ENCODE measurements at places on chromosomes 3 and 15.

DNA sequence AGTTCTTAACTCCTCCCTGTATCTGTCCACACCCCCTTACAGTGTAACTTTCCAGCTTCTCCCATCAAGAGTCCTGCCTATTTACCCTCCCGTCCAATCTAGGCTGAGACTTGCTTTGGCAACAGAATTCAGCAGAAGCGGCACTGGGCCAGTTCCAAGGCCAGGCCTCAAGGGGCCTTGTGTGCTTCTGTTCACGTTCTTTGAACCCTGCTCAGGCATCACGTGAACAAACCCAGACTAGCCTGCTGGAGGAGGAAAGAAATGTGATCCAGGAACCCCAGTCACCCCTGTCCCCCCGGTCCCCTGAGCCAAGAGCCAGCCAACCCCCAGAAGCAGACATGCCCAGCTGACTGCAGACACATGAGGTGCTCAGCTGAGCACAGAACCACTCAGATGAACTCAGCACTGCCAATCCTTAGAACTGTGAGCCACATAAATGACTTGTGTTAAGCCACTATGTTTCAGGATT is 76.1 kb upstream of the DCLK3 start:
- DNase-seq = no peak

DNA sequence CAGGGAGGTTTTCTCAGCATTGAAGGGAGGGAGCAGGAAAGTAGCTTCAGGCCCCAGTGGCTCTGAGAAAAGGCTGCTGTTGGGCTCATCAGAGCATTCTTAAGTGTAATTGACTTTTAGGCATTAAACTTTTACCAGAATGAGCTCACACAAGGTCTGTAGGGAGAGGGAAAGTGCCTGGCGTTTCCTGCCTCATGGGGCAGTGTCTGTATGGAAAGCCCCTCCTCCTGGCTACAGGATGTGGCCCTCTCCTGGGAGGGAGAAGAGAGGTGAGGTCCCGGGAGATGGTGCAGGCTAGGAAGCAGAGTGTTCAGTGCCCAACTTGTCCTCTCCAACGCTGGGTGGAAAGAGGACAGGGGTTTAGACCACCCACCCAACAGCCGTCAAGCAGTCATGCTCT is 21.3 kb upstream of the SCN10A start:
- DNase-seq = no peak

- DNase-seq = no peak
These were observed 31.0 kb upstream of the FAM3D start for GRCh38 chr3:58697561-58697960.

DNA sequence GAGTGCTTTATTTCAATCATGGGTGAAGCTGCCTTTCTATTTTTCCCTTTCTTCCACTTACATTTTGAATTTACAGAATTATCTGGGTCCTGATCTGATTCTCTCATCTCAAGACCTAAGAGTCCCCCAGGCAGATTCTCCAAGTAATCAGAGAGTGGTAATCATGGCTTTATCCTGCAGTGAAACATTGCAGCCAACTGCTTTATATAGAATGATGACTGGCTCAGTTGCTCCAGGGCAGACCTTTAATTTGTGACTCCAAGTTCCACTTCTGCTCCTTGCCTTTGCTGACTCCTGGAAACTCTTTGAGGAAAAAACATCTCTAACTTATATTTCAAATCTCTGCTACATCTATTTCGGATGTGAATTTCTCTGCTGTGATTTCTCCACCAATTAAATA is 25.5 kb upstream of the NPTN start:
- DNase-seq = no peak

GRCh38 chr15:90437516-90437915 is 49.5 kb downstream of the IQGAP1 start:
- no peak for DNase-seq

- no peak for DNase-seq
These were observed 58.1 kb upstream of the MEF2A start for GRCh38 chr15:99507504-99508310.

- DNase-seq = no peak
These were observed 310.5 kb upstream of the THBS1 start for GRCh38 chr15:39270221-39270855.

DNA sequence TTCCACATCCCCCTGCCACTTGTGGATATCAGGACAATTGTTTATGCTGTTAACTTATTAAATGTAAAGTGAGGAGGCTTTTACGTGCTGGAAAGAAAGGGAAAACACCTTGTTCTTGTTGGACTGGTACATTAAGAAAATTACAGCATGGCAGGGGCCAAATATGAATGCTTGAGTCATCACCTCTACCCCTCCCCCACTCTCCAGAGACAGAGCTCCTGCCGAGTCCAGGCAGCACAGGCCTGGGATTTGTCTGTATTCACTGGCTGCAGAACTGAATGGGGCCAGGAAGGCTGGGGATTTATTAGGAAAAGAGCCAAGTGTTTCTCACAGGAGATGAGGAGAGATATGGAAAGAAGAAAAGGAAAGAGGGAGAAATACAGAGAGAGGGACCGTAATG is 308.9 kb downstream of the EPHB1 start:
- no peak for DNase-seq

- DNase-seq = no peak
These were observed 131.9 kb upstream of the STRIT1 start for GRCh38 chr3:155425396-155425795.

GRCh38 chr15:86028961-86029360 is 50.7 kb upstream of the AGBL1 start:
- no peak for DNase-seq

GRCh38 chr3:152255290-152255689 is 13.4 kb upstream of the MBNL1 start:
- no peak for DNase-seq

DNA sequence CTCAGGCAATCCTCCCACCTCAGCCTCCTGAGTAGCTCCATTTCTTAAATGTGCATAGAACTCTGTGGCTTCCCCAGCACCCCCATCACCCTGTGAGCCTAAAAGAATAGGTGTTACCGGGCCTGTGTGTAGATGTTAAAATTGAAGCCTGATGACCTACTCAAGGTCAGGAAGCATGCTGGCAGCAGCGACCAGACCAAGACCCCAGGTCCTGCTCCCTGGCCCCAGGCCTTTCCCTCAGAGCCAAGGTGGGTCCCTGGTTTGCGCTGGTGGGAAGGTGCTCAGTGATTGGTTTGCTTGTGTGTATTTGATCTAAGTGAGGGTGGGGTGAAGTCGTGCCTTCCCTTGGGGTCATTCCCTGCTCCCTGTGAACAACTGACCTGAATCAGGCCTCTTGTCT is 18.4 kb upstream of the CRABP1 start:
- no peak for DNase-seq

DNA sequence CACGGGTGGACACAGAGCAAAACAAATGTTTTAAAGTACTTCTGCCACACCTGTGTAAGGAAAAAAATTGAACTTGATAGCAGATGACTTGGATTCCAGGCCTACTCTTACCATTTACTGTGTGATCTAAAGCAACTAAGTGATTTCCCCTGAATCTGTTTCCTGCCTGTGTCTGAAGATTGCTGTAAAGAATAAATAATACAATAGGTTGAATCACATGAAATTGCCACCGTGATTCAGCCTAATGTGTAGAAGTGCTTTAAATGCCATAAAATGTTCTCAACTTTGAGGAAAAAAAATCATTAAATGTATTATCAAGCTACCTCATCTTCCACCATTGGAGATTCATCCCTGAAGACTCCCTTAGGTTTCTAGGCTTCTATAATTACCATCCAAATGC is 27.6 kb upstream of the NUDT16 start:
- DNase-seq = no peak

- DNase-seq = peak; percentile 64
These were observed 98.9 kb upstream of the TLE3 start for GRCh38 chr15:70196372-70197316.

DNA sequence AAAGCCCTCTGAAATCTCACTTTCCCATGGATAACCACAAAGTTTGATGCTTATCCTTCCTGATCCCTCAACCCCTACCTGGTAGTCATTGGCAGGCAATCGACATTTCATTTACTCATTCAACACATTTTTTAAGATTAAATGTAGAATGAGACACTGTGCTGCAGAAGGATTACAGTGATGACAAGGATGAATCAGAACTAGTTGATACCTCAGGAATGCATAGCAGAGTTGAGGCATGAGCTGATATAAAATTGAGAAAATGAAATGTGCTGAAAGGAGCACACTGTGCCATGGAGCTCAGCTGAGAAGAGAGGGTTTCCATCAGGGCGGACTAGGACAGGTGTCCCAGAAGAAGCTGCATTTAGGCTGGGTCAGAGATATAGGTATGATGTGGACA is 48.9 kb upstream of the ACTL6A start:
- DNase-seq = no peak

DNA sequence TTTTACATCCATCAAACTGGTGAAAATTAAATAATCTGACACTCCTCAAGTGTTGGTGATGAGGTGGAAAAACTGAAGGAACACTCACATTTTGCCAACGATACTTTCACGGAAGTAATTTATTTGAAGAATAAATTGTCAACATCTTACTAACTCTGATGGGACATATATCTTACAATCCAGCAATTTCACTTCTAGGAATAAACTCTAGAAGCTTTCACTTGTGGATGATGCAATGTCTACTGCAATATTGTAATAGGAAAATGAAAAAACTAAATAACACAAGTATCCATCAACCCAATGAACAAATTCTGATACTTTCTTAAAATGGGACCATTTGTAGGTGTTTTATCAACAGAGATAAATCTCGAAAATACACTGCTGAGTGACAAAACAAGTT is 16.2 kb upstream of the LIPC start:
- DNase-seq = no peak

GRCh38 chr3:111763001-111763471 is 96.0 kb upstream of the PHLDB2 start:
- DNase-seq = no peak

GRCh38 chr3:116038968-116039650 is 406.2 kb downstream of the LSAMP start:
- no peak for DNase-seq

DNA sequence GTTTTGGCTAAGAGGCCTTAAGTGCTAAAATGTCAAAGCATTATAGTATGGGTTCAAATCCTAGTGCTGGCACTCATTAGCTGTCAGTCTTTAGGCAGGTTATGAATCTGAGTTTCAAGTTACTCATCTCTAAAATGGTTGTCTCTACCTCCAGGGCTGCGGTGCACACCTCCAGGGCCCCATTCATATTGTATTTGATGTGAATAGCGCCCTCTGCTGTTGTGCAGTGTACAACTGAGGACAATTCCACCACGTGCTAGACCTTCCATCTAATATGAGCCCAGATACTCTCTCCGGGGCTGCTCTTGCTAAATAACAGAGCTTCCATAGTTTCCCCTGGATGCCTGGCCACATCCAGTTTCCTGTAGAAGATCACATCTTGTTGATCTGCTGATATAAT is 54.3 kb downstream of the OXNAD1 start:
- no peak for DNase-seq

- DNase-seq = no peak
These were observed 98.7 kb upstream of the IQSEC1 start for GRCh38 chr3:13171704-13172643.

DNA sequence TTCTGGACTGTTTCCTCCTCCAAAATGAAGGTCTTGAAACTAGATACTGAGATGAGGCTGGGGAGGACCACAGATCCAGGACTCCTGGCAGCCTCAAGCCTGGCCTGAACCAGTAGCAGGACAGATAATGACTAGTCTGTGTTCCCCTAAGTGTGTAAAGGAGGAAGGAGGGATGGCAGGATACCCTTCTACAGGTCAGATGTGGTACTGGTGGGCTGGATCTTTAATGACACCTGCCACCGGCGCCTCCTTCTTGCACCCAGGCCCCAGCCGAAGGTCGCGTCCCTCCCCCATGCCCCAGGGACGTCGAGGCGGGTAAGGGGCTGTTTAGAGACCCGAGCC is 556 bp downstream of the USP19 start:
- DNase-seq = no peak

GRCh38 chr15:73079565-73079964 is 27.3 kb downstream of the NEO1 start:
- DNase-seq = no peak

GRCh38 chr15:93063262-93063671 is 25.7 kb downstream of the RGMA start:
- no peak for DNase-seq

DNA sequence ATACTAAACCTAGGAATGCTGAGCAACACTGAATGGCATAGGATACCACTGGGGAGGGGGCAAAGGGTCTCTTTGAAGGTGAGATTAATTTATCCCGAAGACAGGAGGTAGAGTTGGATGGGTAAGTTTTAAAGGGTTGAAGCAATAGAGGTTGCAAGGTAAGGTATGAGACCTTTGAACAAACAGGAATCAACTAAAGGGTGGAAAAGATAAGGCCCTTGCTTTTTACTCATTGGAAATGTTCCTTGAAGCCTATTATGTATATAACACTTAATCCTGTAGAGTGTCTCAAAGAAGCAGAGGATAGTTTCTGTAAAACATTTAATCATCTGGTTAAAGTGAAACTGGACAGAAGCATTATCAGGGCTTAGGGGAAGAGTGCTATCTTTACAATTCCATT is 5.7 kb downstream of the ABHD5 start:
- no peak for DNase-seq

DNA sequence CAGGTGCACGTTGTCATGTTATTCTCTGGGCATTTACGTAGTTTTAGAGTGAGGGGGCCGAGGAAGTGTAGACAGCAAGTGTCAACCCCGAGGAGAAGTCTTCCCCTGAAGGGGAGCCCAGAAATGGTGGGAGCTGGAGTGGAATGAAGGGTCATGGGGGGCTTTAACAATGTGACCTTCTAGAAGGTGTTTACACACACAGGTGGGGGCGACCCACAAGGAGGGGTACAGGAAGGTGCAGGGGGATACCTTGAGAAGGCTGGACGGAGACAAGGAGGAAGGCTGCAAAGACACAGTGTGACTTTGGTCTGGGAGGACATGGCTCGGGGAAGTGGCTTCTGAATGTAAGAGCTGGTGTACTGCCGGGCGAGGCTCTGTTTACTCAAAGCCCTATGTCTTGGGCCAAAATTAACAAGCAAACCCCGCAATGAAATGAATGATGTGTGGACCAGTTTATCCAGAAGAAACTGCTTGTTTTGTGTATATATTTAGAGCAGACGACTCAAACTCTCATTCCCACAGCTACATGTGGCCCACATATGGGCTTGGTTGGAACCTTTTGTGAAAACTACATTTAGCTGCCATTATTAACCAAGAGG is 18.7 kb downstream of the TRPM1 start:
- no peak for DNase-seq

DNA sequence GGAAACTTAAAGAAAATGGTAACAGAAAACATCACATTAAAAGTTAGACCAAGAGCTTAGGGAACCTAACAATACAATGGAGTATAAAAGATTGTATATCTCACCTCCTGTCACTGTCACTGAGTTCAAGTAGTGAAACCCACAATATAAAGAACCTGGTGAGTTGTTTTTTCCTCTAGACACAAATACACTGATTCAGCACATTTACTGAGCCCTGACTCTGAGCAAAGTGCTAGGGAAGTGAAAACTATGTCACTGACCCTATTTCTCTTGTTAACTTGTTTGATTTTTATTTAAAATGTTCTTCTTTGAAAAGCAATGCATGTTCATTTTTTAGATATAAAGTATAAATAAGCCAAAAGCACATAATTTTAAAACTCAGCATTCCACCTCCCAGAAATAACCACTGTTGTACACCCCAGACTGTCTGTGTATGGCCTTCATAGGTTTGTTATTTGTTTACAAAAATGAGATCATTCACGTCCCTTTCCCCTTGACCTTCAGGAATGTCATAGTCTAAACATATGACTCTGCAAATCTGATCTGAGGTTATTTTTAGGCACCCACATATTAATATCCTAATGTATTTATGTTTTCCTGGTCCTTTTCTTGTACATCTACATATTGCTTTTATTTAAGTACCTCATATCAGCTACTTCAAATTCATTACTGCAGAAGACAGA is 69.2 kb upstream of the CSTA start:
- DNase-seq = no peak
